Lower lobe of right lung (tissue), 2 donors: ENCODE measurements at places on chromosomes 1 and 21.

DNA sequence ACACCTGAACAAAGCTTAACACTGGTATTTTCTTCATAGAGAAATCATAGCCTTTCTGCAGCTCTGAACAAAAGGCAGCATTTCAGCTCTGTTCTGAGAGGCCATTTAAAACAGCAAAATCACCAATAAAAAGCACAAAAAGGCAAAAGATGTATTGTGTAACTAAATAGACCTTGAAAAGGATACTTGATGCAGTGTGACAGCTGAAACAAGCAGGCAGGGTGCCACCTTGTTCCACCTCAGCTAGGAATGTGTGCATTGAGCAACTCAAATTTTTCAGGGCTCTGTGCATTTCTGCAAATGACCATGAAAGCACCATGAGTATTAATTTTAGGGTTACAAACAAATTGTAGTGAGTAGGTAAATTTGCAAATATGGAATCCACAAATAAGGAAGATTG lies 65.8 kb downstream of the RHOU start:
- H3K4me1 ChIP-seq, result peaks cover 29% of the 10 kb centered on the region
- DNase-seq, result no peak
- no peak overlapping the region for H3K4me3 ChIP-seq
- no peaks in the 10 kb centered on the region for H3K27me3 ChIP-seq

GRCh38 chr1:19450811-19451515 lies 34.4 kb downstream of the CAPZB start:
- no peaks in the 10 kb centered on the region for H3K36me3 ChIP-seq
- H3K4me1 ChIP-seq, result peaks cover 99% of the 10 kb centered on the region
- H3K27ac ChIP-seq, result peak overlapping the region; percentile 44
- H3K27me3 ChIP-seq, result no peaks in the 10 kb centered on the region
- no peak for DNase-seq
- no peak overlapping the region for H3K4me3 ChIP-seq

- no peak overlapping the region for H3K4me3 ChIP-seq
- H3K27ac ChIP-seq, result peak overlapping the region; percentile 43
- peaks cover 18% of the 10 kb centered on the region for H3K4me1 ChIP-seq
- H3K36me3 ChIP-seq, result no peaks in the 10 kb centered on the region
Measured at GRCh38 chr1:44067266-44068250, 36.3 kb upstream of the SLC6A9 start.

- H3K4me1 ChIP-seq, result peaks cover 23% of the 10 kb centered on the region
- no peaks in the 10 kb centered on the region for H3K27me3 ChIP-seq
- DNase-seq, result no peak
- H3K27ac ChIP-seq, result no peak overlapping the region
- no peak overlapping the region for H3K4me3 ChIP-seq
Measured at GRCh38 chr1:169694304-169695075, 16.9 kb downstream of the SELL start.

GRCh38 chr1:98286656-98287055 lies 365.8 kb upstream of the DPYD start:
- no peak for DNase-seq
- H3K27me3 ChIP-seq, result no peaks in the 10 kb centered on the region
- H3K4me3 ChIP-seq, result no peak overlapping the region
- no peaks in the 10 kb centered on the region for H3K4me1 ChIP-seq
- H3K36me3 ChIP-seq, result no peaks in the 10 kb centered on the region

DNA sequence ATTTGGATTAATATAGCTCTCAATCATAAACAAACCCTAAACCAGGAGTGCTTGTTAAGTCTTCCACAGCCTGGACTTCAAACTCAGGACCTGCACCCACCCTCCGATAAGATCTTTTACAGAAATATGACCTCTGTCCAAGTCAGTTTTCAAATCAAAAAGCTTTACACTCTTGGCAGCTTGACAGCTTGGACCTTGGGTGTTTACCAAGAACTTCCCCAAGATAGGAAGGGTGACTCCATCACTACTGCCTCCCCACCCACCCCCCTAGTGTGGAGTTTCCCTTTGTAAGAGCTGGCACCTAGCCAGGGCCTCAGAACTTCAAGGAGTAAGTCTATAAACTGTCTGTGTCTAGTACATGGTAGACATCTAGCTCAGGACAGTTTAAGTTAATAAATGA lies 9.6 kb downstream of the BCAR3 start:
- DNase-seq, result peak; percentile 73
- H3K4me3 ChIP-seq, result no peak overlapping the region
- no peaks in the 10 kb centered on the region for H3K27me3 ChIP-seq
- H3K36me3 ChIP-seq, result peaks cover 12% of the 10 kb centered on the region
- peak overlapping the region; percentile 52 for H3K27ac ChIP-seq

- H3K36me3 ChIP-seq, result no peaks in the 10 kb centered on the region
- H3K27me3 ChIP-seq, result no peaks in the 10 kb centered on the region
- no peaks in the 10 kb centered on the region for H3K4me1 ChIP-seq
- DNase-seq, result no peak
- H3K27ac ChIP-seq, result no peak overlapping the region
- H3K4me3 ChIP-seq, result no peak overlapping the region
Measured at GRCh38 chr1:237470712-237471338, 419.9 kb downstream of the ZP4 start.

- H3K36me3 ChIP-seq, result peaks cover 79% of the 10 kb centered on the region
- no peaks in the 10 kb centered on the region for H3K27me3 ChIP-seq
- H3K4me1 ChIP-seq, result peaks cover 10% of the 10 kb centered on the region
Measured at GRCh38 chr1:119968601-119969000, 72.3 kb upstream of the ADAM30 start.

DNA sequence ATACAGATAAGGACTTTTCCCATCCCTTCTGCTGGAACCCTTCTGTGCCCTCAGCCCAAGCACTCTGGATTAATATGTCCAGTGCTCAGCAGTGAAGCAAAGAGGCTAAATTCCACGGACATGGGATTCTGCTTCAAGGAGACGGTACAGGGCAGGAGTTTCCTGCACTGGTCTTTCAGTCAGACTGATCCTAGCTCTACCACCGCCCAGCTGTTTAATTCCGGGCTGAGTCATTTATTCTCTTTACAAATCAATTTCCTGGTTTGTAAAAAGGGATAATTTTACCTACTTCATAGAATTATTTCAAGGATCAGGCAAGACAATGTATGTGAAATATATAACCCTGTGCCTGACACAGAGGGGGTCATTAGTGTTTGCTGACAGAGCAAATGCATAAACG lies 41.6 kb upstream of the NRDC start:
- DNase-seq, result no peak
- H3K4me1 ChIP-seq, result no peaks in the 10 kb centered on the region
- peaks cover 23% of the 10 kb centered on the region for H3K27me3 ChIP-seq

GRCh38 chr1:61873581-61873980 lies 131.3 kb downstream of the PATJ start:
- no peak overlapping the region for H3K27ac ChIP-seq
- H3K36me3 ChIP-seq, result peaks cover 8% of the 10 kb centered on the region
- no peak overlapping the region for H3K4me3 ChIP-seq
- DNase-seq, result no peak
- H3K4me1 ChIP-seq, result no peaks in the 10 kb centered on the region

GRCh38 chr21:46006547-46007491 lies 25.2 kb downstream of the COL6A1 start:
- peak; percentile 37 for DNase-seq
- H3K36me3 ChIP-seq, result peaks cover 5% of the 10 kb centered on the region
- no peak overlapping the region for H3K27ac ChIP-seq
- H3K4me1 ChIP-seq, result no peaks in the 10 kb centered on the region
- H3K4me3 ChIP-seq, result no peak overlapping the region

DNA sequence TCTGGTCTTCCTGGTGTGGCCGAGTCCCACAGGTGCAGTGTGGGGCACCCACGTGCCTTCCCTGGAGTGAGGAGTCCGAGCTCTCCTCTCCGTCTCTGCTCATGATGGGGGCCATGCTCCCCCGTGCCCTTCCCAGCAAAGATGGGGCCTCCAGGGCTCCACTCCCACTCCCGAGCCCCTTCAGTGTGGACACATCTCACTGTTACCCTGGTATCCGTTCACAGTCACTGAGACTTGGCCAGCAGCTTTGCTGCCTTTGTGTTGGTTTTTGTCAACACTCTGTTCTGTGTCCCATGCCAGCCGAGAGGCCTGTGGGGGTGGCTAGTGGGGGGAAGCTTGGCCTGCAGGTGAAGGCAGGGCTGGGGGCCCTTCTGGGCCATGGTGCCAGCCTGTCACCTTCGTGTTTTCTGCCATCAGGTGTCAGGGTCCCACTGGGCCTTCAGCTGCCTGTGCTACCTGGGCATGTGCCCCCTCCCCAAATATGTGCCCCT lies 46.9 kb upstream of the POFUT2 start:
- no peak overlapping the region for H3K4me3 ChIP-seq
- no peaks in the 10 kb centered on the region for H3K27me3 ChIP-seq
- peak; percentile 20 for DNase-seq
- H3K4me1 ChIP-seq, result peaks cover 10% of the 10 kb centered on the region
- H3K27ac ChIP-seq, result no peak overlapping the region
- H3K36me3 ChIP-seq, result no peaks in the 10 kb centered on the region

DNA sequence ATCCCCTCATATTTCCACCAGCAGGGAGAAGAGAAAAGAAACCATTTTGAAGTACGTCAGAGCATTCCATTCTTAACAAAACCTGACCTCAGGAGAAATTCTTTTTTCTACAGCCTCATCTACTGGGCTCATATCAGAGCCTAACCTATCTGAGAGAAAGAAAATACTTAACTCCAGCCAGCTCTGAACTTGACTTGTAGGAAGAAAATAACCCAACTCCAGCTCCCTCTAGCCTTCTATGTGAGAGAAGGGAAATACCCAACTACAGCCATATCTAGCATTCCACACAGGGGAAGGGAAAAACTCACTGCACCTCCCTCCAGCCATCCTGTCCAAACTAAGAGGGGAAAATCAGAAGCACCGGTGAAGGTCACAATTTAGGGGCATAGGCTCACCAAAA lies 57.7 kb downstream of the SPATA6 start:
- H3K4me1 ChIP-seq, result no peaks in the 10 kb centered on the region
- no peaks in the 10 kb centered on the region for H3K27me3 ChIP-seq
- no peak for DNase-seq
- H3K27ac ChIP-seq, result no peak overlapping the region
- no peak overlapping the region for H3K4me3 ChIP-seq

DNA sequence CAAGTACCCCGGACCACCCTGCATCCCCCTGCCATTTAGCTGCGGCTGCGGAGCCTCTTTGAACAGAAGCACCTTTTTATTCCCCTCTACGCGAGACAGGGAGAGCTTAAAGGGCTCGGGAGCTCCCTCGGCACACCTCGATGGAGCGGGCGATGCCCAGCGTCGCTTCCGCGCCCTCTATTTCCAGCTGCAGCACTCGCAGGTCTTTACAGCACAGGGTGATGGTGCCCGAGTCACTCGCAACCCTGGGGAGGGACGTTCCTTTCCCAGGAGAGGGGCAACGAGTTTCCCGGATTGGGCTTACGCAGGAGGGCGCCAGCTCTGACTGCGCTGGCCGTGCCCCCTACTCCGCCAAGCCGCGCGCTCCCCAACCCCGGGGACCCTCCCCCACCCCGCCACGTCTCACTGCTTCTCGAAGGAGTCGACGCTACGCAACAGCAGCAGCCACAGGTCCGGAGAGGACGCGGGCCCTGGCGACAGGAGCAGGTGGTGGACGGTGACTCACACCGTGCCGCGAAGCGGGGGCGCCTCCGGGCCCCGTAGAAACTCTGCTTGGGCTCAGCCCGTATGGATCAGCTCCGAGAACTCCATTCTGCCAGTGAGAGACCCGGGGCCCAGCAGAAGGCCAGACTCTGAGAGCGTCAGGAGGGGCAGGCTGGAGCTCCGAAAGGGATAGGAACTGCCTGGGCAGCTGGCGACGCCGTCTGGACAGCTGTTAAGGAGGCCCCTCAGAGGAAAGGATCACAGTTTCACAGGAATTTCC lies 5.8 kb upstream of the FAM167B start:
- H3K36me3 ChIP-seq, result no peaks in the 10 kb centered on the region
- DNase-seq, result peak; percentile 64
- no peaks in the 10 kb centered on the region for H3K27me3 ChIP-seq
- peak overlapping the region; percentile 76 for H3K27ac ChIP-seq
- H3K4me1 ChIP-seq, result peaks cover 39% of the 10 kb centered on the region

- no peak overlapping the region for H3K4me3 ChIP-seq
- no peaks in the 10 kb centered on the region for H3K4me1 ChIP-seq
- peaks cover 49% of the 10 kb centered on the region for H3K27me3 ChIP-seq
- H3K27ac ChIP-seq, result no peak overlapping the region
- H3K36me3 ChIP-seq, result no peaks in the 10 kb centered on the region
Measured at GRCh38 chr1:18121072-18121820, 13.6 kb downstream of the IGSF21 start.

GRCh38 chr1:25810341-25811299 lies 9.1 kb upstream of the MTFR1L start:
- H3K4me1 ChIP-seq, result peaks cover 50% of the 10 kb centered on the region
- no peak overlapping the region for H3K27ac ChIP-seq
- H3K27me3 ChIP-seq, result no peaks in the 10 kb centered on the region
- H3K36me3 ChIP-seq, result peaks cover 88% of the 10 kb centered on the region
- H3K4me3 ChIP-seq, result no peak overlapping the region

DNA sequence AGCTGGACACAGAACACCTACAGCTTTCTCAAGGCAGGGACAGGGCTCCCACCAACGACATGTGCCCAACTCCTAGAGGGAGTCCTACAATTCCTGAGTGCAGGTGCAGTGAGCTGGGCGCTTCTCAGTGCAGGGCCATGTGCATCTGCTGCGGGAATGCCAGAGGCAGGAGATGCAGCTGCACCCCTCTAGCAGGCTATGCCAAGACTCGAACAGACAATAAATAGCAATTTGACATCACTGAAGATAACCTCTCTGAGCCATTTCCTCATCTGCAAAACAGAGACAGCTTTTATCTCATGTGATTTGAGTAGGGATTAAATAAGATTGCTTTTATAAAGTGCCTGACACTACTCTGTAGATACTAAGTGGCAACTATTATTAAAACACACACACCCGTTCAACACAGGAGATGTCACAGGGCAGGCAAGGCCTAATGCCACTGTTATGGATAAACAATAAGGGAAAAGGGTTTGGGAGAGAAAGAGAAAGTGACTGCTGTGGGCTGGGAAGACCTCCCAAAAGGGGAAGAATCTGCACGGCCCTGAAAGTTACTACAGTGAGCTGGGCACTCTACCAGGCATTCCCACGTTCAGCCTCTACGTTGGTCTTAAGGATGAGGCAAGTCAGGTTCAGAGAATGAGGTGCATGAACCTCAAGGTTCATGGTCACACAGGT lies 5.7 kb downstream of the SLC9A1 start:
- H3K27ac ChIP-seq, result no peak overlapping the region
- H3K27me3 ChIP-seq, result no peaks in the 10 kb centered on the region
- peaks cover 6% of the 10 kb centered on the region for H3K36me3 ChIP-seq
- DNase-seq, result no peak

GRCh38 chr1:10675813-10676212 lies 120.6 kb downstream of the CASZ1 start:
- H3K27ac ChIP-seq, result peak overlapping the region; percentile 79
- H3K4me1 ChIP-seq, result peaks cover 83% of the 10 kb centered on the region
- no peaks in the 10 kb centered on the region for H3K27me3 ChIP-seq
- no peaks in the 10 kb centered on the region for H3K36me3 ChIP-seq
- H3K4me3 ChIP-seq, result peak overlapping the region; percentile 6

GRCh38 chr1:43786201-43786958 lies 79.0 kb downstream of the ST3GAL3 start:
- H3K27ac ChIP-seq, result no peak overlapping the region
- no peaks in the 10 kb centered on the region for H3K27me3 ChIP-seq
- peaks cover 6% of the 10 kb centered on the region for H3K4me1 ChIP-seq
- no peak for DNase-seq
- H3K36me3 ChIP-seq, result no peaks in the 10 kb centered on the region
- no peak overlapping the region for H3K4me3 ChIP-seq

DNA sequence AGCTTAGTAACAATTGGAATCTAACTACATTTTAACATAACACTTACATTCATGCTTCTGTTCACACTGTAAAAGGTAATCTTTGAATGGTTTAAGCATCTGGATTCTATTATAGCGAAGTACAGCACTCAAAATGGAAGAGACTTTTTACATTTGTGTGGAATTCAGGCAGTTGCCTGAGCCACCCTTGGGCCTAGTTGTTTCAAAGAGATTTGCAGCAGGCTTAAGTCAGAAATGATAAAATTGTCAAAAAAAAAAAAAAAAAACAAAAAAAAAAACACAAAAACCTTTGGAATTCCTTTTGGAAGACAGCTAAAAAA lies 199.9 kb downstream of the LYPLAL1 start:
- no peak overlapping the region for H3K4me3 ChIP-seq
- no peaks in the 10 kb centered on the region for H3K27me3 ChIP-seq
- no peak overlapping the region for H3K27ac ChIP-seq
- no peaks in the 10 kb centered on the region for H3K4me1 ChIP-seq
- DNase-seq, result no peak
